Activated CD4-positive, CD25-positive, alpha-beta regulatory T cell (primary cell): ENCODE measurements at places on chromosomes 1 and 21.

- DNase-seq, result no peak
These were observed 141.2 kb upstream of the ST6GALNAC5 start for GRCh38 chr1:76725864-76726619.

DNA sequence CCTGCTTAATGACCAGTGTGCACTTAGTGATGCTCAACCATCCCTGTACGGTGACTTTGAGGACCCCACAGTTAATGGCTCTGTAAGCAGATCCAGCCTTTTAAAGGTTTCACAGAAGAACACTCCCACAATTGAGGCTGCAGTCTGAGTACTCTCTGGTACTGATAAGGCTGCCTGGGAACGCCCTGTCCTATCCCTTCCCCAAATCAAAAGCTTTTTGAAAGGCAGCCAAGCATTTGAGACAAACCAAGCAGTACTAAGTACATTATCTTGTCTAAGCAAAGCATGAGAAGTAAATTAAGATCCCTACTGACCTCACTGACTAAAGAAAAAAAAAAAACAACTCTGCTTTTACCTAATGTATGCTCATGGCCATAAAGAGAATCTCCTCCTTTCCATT lies 60.7 kb downstream of the SH3GLB1 start:
- no peak for DNase-seq

- no peak for DNase-seq
These were observed 7.0 kb upstream of the TRIM45 start for GRCh38 chr1:117128323-117129079.

DNA sequence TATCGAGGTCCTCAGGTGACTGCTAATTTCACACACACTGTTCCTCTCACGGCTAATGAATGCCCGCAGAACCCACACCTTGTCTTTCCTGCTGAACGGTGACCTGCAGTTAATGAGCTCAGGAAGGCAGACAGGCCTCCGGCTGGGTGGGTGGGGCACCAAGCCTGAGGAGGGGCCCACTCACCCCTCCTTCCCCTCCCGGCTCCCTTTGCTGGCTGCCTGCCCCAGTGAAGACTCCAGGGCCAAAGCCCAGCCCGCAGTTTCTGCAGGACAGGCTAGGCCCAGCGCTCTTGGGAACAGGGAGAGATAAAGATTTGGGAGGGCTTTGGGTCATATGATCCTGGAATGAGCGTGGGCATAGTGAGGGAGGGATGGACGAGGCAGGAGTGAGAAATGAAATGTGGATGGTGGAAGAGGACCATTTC lies 26.4 kb downstream of the FOXO6 start:
- DNase-seq, result no peak

DNA sequence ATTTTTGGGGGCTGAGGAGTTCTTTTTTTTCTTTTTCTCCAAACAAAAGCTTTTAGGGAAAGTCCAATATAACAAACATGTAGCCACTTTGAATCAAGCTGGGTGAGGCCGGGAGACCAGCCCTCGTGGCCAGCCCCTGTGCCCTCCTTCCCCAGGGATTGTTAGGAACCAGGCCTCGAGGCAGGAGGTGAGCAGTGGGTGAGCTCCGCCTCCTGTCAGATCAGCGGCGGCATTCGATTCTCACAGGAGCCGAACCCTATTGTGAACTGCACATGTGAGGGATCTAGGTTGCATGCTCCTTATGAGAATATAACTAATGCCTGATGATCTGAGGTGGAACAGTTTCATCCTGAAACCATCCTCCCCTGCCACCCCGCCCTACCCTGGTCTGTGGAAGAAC lies 41.8 kb upstream of the TTC22 start:
- DNase-seq, result no peak
